ENCODE measurements at places on chromosomes 16 and 17.

DNA sequence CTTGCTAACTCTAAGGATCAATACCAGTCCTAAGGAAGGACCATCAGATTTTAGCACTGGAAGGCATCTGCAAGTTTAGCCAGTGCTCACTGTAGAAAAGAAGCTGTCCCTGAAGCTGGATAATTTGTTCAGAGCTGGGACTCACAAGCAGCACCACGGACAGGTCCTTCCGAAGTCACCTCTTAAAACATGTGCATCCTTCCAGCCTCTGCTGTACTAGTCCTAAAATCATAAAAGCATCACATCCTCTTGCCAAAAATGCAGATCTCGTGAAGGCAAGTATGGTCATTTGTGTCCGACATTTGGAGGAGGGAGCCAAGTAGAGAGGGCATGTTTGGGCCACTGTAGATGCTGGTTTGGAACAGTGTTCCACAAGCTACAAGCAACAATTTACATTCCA is 506.9 kb downstream of the RBFOX1 start:
- DNase-seq, result no peak

- DNase-seq, result no peak
Observed at GRCh38 chr16:17334096-17334495, 136.7 kb downstream of the XYLT1 start.

- DNase-seq, result no peak
Observed at GRCh38 chr17:5068236-5068635, 10.0 kb upstream of the ZFP3 start.

- no peak for DNase-seq
Observed at GRCh38 chr16:27951489-27952120, 111.9 kb downstream of the GSG1L start.

DNA sequence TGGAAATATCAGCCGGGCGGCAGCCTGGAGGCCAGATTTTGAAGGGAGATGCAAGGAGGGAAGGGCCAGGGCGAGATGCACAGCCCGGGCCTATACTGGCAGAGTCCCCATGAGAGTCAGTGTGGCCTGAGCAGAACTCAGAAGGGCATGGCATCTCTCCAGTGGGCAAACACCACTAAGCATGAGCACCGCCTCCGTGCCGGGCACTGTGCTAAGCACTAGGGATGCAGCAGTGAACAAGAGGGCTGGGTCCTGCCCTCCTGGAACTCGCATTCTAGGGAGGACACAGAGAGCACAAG is 33.5 kb downstream of the TK2 start:
- no peak for DNase-seq

- DNase-seq, result no peak
Observed at GRCh38 chr17:73293480-73293911, 18.3 kb downstream of the CDC42EP4 start.

DNA sequence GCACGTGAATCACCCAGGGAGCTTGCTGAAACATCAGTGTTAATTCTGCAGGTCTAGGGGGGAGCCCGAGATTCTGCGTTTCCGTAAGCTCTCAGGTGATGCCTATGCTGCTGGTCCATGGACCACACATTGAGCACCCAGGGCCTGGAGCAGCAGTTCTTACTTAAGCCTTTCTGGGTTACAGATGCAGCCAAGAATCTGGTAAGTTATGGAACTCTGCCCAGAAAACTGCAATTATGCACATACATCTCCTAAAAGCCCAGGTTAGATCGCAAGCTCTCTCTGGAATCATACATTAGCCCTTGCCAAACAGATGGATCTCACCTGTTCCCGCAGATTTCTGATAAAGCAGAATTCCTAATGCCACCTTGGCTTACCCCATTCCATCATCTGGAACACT is 265.9 kb upstream of the SALL1 start:
- DNase-seq, result no peak

DNA sequence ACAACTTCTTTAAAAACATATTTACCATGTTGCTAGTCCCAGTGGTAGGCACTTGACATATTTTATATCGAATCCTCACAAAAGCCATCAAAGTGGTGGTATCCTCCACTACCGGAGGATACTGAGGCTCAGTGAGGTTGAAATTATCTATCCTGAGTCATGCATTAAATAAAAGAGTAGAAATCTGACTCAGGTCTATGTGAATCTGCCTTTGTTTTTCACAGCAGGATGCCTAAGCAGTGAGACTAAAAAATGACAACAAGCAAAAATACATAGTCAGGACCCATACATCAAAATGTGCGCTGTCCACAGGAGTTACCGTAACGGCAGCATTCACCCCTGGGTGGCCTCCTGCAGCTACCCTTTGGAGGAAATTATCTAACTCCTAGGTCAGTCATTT is 17.7 kb downstream of the BRD7 start:
- DNase-seq, result no peak

- no peak for DNase-seq
Observed at GRCh38 chr17:21460358-21460757, 84.2 kb downstream of the KCNJ12 start.

DNA sequence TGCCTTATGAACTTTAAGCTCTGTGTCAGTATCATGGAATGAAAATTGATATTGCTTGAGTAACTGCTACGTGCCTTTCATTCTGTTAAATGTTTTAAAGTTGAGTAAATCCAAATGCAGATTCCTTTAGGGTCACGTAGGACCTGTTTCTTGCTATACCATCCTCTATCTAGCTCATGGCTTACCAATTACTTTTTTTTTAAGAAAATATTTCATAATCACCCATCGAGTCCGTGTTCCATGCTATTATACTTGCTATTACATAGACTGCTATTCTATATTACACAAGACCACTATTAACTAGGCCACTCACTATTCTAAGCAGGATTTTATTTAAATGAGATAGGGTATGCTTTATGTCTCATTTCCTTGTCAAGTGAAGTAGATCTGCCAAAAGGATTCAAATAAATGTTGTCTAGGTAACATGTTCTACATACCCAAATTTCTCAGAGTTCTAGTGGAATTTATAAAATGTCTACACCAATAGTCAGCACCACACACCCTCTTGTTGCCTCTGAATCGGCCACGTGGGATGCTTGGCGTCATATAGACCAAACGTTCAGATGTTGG is 11.9 kb downstream of the ANKFN1 start:
- no peak for DNase-seq

- DNase-seq, result no peak
Observed at GRCh38 chr17:58531661-58532554, 17.5 kb upstream of the MTMR4 start.

GRCh38 chr16:12468552-12468951 is 335.1 kb downstream of the CPPED1 start:
- no peak for DNase-seq

- DNase-seq, result no peak
Observed at GRCh38 chr17:7436556-7437368, 1.5 kb downstream of the TMEM102 start.

DNA sequence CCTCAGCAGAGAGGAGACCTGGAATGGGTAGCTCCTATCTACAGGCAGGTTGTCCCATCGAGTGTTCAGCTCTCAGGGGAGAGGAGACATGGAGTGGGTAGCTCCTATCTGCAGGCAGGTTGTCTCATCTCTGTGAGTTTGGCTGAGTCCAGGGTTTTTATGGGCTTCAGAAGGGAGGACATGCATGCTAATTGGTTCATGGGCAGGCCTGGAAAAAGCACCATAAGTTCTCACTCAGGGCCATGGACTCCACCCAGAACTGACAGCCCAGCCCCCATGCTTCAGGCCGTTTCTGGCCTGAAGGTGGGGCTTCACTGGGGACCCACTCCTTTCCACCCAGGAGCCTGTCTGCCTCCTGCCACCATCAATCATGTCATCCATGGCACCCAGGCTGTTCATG is 84.0 kb downstream of the CYB561 start:
- no peak for DNase-seq

DNA sequence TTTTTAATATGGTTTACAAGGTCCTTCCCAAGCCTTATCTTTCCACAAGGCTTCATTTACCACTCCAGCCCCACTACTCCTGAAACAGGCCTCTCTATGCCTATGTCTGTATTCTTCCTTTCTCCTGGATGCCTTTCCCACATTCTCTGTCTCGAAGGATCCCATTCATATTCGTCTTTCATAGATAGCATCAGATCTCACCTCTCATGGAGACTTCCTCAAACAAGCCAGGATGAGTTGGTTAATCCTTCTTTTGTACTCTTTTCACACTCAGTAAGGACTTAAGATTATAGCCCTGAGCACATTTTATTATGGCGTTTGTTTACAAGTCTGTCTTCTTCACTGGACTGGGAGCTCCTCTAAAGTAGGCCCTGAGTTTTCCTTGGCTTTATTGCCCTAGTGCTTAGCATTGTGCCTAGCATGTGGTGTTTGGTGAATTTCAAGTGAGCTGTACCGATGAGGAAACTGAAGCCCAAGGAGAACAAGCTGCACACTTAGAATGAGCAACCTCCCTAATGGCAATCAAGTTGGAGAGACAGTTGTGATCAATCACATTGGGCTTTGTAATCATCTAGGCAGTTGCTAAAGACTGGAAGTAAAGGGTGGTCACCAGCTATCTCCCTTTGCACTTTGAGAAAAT is 10.0 kb upstream of the TBX4 start:
- DNase-seq, result no peak

- no peak for DNase-seq
Observed at GRCh38 chr16:79404571-79404970, 196.0 kb downstream of the MAF start.

DNA sequence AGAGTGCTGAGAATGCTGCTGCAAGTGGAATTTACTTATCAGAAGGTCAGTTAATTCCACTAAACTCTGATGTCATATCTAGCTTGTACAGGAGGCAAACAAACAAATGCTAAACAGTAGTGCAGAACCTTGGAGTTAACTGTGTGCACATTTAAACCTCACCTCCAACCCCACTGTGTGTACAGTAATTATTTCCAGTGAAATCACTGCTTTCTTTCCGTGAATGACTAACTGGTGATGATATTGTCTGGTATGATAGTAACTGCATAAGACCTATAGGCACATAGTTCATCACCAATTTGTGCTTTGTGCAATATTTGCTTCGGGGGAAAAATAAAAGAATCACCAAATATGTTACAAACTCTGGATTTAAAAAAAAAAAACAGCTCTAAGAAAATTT is 492.5 kb upstream of the HSBP1 start:
- DNase-seq, result no peak

DNA sequence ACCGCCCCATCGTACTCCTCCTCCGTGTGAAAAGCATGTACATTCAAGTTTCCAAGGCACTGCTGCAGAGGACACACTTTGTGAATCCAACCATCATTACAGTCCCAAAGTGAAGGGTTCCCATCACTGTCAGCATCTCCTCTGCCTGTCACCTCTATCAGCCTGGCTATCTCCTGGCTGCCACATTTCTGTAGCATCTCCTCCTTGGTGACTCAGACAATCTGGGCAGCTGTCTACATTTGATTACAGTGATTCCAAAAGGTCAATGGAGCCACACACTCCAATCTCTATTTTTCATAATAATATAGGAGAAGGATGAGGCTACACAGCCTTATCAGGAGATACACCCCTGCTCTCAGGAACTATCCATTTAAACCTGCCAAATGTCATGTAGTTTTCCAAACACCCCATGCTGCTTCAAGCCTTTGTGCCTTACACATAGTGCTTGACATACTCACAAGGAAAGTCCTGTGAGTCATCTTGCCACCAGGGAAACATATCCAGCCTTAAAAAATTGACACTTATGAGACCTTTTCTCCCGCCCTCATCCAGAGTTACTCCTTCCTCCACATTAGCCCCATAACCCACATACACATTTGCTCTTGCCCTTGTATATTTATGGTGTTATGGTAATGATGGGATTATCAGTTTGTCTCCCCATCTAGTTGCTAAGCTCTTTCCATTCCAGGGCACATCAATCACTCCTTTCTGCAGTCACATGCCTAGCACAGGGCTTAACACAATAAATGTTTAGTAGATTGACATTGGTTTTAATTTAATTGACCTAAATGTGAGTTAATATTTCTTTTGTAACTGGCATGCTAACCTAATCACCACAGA is 250.1 kb upstream of the CDH5 start:
- no peak for DNase-seq

- DNase-seq, result no peak
Observed at GRCh38 chr17:81865733-81866439, 5.3 kb downstream of the ARHGDIA start.

- DNase-seq, result no peak
Observed at GRCh38 chr16:47029724-47030123, 56.2 kb upstream of the DNAJA2 start.

DNA sequence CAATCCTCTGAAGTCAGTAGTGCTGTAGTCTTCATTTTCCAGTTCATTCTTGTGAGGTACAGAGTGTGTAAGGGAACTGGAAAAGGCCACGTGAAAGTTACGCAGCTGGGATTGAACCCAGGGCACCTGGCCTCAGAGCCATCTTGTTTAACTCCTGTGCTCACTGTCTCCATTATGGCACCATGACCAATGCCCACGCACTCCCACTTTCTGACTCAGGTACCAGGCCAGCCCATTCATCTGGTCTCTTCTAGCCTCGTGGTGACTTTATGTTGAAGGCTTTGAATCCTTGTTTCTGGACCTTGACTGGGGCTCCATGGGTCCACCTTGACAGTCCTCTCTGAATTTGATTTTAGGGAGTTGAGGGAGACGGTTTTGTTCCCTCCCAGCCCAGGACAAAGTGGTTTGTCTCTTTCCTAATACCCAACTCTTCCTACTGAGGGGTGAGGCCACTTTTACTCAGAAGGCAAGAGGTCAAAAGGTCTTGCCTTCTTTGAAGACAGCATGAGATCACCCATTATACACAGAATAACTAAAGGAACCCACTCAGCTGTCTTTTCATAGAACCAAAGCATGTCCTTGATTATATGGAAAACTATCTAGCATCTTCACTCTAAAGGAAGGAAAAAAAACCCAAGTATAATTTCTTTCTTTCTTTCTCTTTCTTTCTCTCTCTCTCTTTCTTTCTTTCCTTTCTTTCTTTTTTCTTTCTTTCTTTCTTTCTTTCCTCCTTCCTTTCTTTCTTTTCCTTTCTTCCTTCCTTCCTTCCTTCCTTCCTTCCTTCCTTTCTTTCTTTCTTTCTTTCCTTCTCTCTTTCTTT is 50.0 kb downstream of the OTOA start:
- no peak for DNase-seq

GRCh38 chr16:46947900-46948547 is 25.4 kb downstream of the DNAJA2 start:
- DNase-seq, result no peak

- DNase-seq, result no peak
Observed at GRCh38 chr17:74176546-74177001, 26.9 kb upstream of the RPL38 start.

GRCh38 chr16:68408967-68409366 is 39.3 kb downstream of the SMPD3 start:
- DNase-seq, result no peak

GRCh38 chr16:2022723-2023091 is 3.1 kb downstream of the NPW start:
- DNase-seq, result no peak

Data from SIG-M5 (cell line).